Mammary epithelial cell (primary cell): ENCODE measurements at places on chromosomes 11 and 22.

- no peak for DNase-seq
These were observed 758.4 kb downstream of the LRRC4C start for GRCh38 chr11:40701027-40701426.

GRCh38 chr11:98195300-98195699 is 825.4 kb upstream of the CNTN5 start:
- DNase-seq: no peak

DNA sequence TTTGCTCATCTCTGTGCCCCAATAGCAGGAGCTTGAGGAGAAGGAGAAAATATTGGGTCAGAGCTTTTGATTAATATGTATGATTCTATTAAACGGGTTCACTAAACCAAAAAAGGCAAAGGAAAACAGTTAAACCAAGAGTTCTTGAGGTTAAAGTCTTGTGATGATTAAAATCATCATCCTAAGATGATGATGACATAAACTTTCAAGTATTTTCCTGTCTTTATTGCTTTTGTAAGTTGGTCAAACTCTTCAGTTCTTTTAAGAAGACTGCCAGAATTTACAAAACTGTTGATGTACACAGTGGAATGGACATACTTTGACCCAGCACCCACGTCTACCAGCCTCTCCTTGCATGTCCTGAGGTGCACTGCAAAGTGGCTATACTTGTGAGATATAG is 41.0 kb downstream of the FDX1 start:
- no peak for DNase-seq

GRCh38 chr11:74238243-74238642 is 67.2 kb downstream of the PPME1 start:
- DNase-seq: no peak

- peak; percentile 50 for DNase-seq
These were observed 80.8 kb downstream of the ZC3H12C start for GRCh38 chr11:110173811-110174644.

- DNase-seq: no peak
These were observed 22.8 kb upstream of the TP53AIP1 start for GRCh38 chr11:128965485-128965884.

- DNase-seq: no peak
These were observed 82.6 kb downstream of the CYP2R1 start for GRCh38 chr11:14809466-14809865.

DNA sequence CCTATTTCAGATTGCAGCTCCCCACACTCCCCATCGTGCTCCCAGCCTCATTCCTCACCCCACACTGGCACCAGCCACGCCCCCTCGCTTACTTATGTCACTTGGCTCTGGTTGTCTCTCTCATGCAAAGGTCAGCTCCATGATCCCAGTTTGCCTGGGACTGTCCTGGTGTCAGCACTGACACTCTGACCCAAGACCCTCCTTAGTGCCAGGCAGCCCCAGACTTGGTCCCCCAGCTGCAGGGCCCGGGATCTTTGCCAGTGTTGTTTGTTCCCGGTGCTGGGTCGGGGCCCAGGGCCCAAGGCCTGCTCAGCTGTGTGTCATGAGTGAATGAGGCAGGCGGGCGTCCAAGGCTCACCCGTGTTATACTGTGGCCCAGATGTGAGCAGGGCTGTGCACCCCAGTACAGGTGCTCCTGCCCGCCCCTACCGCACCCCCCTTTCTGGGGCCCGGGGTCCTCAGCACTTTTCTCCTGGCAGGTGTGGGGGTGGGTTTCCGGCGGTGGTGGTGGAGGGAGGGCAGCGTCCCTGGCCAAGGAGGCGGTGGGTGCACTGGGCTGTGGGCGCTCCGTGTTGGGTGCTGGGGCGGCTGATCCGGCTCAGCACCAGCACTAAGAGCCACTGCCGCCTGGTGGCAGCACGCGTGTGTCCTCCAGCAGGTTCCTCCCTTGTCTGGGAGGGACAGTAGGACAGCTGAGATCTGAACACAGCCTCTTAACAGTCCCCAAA is 19.5 kb downstream of the IL17REL start:
- peak; percentile 25 for DNase-seq

GRCh38 chr22:45246060-45246985 is 5.6 kb upstream of the KIAA0930 start:
- peak; percentile 89 for DNase-seq

DNA sequence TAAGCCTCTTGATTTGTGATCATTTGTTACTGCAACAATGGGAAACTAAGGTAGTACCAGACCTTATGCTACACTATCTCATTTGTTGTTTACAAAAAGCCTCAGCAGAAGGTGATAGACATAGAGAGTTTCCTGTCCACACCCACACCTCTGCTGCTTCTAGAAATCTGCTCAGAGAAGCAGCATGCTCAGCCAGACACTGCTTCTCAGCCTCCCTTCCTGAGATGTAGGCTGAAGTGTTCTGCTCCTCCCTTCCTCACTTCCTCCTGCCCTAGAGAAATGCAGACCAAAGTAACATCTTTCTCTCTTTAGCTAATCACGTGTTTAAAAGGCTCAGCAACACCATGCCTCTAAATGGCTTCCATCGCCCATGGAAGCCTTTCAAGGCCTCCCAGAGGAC is 88.4 kb downstream of the SLC1A2 start:
- DNase-seq: no peak

DNA sequence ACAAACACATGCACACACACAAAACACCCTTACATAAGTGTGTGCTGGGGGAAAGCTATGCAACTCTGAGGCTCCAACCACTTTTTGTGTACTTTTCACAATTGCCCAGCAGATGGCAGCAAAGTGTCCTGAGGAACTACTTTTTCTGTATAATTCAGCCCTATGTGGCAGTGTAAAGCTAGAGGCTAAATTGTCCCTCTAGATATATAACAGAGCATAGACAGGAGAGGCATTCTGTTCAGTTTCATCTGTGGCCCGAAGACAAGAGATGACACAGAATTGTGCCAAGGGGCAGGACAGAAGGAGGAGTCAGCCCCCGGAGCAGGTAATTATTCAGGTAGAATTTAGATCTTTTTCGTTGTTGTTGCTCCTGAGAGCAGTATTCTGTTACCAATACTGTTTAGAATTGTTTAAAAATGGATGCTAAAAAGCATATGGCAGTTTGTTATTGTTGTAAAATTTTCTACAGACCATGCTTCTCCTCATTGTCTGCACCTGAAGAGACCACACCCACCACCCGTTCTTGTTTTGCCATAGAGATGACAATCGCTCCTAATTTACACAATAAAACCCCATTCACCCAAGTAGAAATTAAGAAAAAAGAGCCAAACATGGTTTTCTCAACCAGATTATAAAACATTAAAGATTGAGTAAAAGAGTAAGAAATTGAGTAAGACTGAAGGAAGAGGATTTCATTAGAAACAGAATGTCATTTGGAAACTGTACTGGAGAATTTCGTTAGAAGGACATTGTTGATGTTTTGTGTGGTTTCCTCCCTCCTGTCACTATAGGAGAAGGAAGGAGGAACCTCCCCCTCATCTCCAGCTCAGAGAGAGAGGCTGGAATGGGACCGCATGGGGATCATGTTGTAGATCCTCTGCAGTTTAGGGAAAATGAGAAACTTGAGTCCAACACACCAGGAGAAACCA is 14.5 kb upstream of the MS4A7 start:
- peak; percentile 39 for DNase-seq

DNA sequence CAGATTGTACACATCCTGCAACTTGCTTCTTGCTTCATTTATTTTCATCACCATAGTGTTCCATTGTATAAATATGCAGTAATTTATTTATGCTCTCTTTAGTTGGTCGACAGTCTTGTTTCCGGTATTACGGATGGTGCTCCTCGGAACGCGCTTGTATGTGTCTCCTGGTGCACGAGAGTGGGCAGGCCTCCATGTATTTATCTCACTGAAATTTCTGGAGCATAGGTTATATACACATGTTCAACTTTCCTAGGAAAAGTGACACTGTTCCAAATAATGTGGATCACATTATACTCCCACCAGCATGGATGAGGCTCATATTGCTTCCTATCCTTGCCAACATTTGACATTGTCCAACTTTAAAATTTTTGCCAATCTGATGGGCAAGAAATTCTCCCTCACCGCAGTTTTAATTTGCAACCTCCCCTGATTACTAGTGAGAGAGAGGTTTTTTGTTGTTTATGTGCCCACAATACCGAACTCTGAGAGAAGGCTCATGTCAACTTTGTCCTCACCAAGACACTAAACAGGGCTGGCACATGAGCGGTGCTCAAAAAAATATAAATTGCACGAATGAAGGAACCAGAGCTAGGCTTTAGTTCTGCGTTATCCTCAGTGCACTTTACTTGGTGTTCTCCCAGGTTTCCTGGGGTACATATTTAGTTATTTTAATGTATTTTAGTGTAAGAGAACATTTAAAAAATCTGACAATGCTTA is 3.8 kb downstream of the CSNK2A3 start:
- no peak for DNase-seq

DNA sequence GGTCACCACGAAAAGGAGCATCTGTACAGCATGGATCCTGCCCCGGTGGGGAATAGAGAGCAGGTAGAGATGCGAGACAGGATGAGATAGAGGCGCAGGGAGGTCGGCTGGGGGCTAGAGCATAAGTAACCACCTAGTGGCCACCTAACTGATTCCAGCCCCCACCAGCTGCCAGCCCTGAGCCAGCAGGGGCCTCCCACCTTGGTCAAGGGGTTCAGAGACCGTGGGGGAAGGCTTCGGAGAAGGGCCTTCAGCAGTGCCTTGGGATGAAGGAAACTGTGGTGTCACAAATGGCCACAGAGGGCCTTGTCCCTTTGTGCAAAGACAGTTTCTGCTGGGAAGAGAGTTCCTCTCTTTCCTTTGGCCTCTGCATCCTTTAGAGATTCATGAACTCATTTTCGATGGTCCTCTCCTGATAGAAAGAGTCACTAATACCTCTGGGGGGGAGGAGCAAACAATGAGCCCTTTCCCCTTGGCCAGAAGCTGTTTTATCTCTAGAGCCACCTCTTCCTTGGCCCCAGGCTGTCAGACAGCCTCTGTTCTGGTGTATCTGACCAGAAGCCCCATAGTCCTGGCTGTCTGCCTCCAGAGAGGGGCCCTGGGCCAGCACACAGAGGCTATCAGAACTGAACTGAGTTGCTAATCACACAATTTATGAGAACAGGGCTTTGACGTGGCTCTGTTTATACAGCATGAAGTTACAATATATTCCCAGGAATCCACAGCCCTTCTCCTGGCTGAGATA is 146.0 kb downstream of the PARVA start:
- no peak for DNase-seq

- peak; percentile 84 for DNase-seq
These were observed 152.4 kb upstream of the ZC3H12C start for GRCh38 chr11:109940816-109941215.

- DNase-seq: peak; percentile 85
These were observed 181.4 kb downstream of the DBX1 start for GRCh38 chr11:19978668-19979518.

GRCh38 chr22:44217346-44217745 is 36.6 kb downstream of the PARVG start:
- DNase-seq: no peak

GRCh38 chr11:68257477-68258362 is 14.1 kb downstream of the C11orf24 start:
- peak; percentile 75 for DNase-seq

DNA sequence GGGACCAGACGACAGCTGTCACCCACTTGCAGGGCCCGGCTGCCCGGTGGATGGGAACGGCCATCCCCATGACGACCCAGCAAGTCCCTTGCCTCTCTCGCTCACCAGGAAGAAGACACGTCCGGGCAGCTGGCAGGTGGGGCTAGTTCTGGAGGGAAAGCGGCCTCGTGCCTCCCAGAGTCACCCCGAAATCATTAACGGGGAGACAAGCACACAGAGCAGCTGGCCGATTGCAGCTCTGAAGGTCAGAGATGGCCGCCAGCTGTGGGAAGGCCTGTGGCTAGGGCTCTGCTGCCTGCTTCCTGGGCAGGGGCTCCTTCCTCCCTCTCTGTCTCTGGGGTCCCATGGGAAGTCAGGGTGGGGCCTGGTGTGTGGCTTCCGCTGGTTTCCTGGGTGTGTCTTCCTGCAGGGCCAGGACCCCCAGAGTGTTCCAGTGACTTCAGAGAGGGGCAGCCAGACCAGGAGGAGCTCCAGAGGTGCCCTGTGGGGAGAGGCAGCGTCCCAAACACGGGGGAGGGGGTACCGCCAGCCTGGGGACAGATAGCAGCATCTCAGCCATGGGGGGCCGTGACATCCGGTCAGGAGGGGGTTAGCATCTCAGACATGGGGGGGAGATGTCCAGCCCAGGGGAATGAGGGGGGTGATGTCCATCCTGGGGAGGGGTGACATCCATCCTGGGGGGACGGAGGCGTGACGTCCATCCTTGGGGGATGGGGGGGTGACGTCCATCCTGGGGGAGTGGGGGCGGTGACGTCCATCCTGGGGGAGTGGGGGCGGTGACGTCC is 114.9 kb downstream of the KCNQ1 start:
- no peak for DNase-seq

DNA sequence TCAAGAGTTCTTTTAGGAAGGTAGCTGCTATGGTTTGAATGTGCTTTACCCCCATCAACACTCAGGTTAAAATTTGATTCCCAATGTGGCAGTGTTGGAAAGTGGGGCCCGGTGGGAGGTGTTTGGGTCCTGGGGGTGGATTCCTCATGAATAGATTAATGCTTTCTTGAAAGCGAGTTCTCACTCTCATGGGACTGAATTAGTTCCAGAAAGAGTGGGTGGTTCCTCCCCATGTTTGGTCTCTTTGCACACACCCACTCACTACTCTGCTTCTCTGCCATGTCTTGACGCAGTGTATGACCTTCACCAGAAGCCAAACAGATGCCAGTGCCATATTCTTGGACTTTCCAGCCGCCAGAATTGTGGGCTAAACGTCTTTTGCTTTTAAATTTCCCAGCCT is 394.4 kb downstream of the OPCML start:
- DNase-seq: no peak

GRCh38 chr11:114679505-114679904 is 1.2 kb downstream of the NXPE2 start:
- DNase-seq: no peak

- DNase-seq: peak; percentile 36
These were observed 23.8 kb upstream of the FZD4 start for GRCh38 chr11:86978756-86979608.

GRCh38 chr11:103845331-103845730 is 191.1 kb upstream of the DDI1 start:
- DNase-seq: no peak

- peak; percentile 60 for DNase-seq
These were observed 36.6 kb downstream of the SLC25A17 start for GRCh38 chr22:40782521-40782920.

DNA sequence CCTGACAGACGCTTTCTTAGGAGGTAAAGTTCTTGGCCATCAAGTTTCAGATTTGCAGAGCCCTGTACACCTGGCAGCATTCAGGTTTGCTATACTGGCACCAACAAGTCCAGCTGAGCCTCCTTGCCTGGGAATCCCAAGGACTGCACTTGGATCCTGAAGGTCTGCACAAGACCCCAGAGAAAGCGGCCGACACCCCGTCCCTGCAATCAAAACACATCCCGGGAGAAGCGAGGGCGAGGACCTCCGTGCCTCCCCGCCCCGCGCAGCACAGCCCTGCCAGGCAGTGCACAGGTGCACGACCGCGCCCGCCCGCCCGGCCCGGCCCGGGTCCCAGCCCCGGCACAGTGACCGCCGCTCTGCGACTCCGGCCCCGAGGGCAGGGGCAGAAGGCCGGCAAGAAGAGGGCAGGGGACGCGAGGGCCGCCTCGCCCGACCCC is 559 bp downstream of the MRTFA start:
- DNase-seq: no peak

GRCh38 chr11:70430671-70431574 is 32.6 kb downstream of the CTTN start:
- no peak for DNase-seq

- no peak for DNase-seq
These were observed 89.1 kb downstream of the CELSR1 start for GRCh38 chr22:46448333-46448732.

GRCh38 chr22:36520423-36520822 is 8.5 kb downstream of the EIF3D start:
- no peak for DNase-seq
